ENCODE measurements at places on chromosomes 2 and 18.

GRCh38 chr2:84526562-84526961 is 10.3 kb downstream of the DNAH6 start:
- DNase-seq = no peak

- no peak for DNase-seq
These were observed 90.6 kb upstream of the ARL4C start for GRCh38 chr2:234587341-234588053.

DNA sequence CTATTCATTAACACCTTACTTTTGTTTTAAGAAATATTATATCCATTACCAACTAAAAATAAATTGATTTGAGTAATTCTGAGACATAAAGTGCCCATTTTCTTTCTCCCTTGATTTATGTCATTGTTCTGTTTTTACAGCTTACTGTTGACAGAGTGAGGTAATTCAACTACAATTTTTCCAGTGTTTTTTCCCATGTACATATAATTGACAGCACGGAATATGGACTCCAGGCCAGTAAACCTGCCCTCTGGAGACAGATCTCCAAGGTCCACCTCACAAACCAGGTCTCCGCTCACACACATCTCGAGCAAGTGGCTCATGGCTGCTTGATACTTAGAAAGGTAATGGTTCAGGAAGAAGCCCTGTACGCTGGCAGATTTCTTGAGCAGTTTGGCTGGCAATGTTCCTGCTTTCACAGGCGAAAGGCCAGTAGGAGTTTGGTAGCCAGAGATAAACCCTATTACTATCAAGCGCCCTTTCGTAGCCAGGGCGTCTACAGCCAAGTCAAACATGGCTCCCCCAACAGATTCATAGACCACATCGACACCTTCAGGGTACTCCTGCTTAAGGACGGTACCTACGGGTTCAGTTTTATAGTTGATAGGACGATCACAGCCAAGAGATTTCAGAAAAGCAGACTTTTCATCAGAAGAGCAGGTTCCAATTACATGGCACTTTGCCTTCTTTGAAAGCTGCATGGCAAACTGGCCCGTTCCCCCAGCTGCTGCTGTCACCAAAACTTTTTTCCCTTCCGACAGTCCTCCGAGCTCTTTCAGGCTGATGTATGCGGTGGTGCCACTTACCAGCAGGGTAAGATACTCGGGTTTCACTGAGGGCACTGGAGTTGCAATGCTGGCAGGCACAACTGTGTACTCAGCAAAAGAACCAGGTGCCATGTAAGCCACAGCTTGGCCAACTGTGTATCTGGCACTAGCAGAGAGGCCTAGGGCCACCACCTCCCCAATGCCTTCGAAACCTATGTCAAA is 7.4 kb downstream of the PTGR3 start:
- DNase-seq = no peak

- DNase-seq = no peak
These were observed 9.3 kb upstream of the NMS start for GRCh38 chr2:100460904-100461530.

GRCh38 chr18:32460171-32460731 is 10.4 kb downstream of the GAREM1 start:
- DNase-seq = no peak

DNA sequence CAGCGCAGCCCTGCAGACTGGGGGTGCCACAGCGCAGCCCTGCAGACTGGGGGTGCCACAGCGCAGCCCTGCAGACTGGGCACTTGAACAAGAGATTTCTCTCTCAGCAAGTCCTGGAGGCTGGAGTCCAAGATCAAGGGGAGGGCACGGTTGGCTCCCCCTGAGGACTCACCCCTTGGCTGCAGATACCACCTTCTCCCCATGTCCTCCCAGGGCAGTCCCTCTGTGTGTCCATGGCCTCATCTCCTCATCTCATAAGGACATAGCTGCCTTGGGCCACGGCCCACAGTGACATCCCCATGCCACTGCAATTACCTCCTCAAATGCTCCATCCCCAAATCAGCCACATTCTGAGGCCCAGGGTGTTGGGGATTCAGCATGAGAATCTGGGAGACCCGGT is 98.2 kb downstream of the TPO start:
- DNase-seq = no peak

Measured in activated effector memory CD4-positive, alpha-beta T cell treated with Interleukin-2 at 50 U/mL for 16 hours (primary cell).